ENCODE measurements at places on chromosomes 16 and 17. TPM values are rescaled to one million over a fixed set of nuclear protein-coding genes. Genes with fewer than 3 reads are reported as not detected.

- DNase-seq = no peak
Observed at GRCh38 chr16:23974223-23974622, 138.4 kb downstream of the PRKCB start.

DNA sequence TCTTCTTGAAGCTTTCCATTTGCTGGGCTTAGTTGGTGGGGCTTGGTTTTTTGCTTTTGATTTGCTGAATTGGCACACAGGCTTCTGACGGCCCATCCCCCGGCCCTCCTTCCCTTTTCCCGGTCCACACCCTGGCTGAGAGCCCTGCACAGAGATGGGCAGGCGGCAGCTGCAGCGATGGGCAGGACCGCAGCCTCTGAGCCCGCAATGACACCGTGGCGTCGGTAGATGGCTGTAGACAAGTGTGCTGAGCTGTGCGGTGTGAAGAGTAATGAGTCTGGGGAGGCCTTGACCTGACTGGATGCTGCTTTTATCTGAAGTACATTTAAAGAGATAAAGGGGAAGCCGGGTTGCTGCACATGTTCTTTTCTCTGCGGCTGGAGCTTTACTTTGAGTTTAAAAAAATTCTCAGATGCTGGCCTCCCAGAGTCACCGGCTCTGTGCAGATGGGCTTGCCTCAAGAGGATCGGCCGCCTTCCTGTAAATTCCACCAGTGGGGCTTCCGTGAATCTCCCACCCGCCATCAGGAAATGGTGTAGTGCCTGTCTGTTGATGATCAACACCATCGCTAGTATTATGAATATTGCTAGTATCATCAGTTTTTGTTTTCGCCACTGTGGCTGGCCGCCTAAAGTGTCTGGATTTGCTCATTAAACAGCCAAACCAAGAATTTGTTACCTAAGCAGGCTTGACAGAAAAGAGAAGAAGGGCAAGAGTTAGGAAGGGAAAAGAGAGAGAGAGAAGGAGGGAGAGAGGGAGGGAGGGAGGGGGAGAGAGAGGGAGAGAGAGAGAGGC is 245.6 kb upstream of the RBFOX1 start:
- DNase-seq = peak; percentile 74

DNA sequence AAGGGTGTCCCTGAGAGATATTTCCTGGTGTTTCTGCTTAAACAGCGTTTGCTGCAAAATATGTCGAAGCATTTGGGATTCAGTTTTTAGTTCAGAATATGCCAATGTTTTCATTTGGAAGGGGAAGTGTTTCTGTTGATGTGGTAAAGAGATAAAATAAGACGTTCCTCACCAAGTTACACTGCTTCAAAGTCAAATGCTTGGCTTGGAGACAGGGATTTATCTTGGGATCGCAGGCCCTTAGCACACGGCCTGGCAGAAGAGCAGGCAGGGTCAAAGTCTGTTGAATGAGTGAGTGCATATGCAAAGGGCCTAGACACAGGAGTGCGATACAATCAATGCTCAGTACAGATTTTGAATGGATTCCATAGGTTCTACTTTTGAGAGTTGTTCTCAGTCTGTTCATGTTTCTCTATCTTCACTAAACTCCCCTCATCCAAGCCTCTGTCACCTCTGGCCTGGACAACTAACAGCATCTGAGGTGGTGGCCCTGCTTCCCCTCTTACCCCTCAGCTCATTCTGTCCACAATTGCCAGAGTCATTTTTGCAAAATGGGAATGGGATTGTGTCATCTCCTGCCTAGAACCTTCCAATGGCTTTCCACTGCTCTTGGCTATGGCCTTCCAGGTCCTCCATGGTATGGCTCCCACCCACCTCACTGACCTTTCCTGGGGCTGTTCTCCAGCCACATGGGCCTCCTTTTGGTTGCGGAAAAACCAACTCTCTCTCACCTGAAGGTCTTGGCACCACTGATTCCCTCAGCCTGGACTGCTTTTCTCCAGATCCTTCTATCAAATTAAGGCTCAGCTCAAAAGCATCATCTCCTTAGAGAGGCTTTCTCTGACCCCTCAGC is 3.2 kb downstream of the DEXI start:
- no peak for DNase-seq

- DNase-seq = no peak
Observed at GRCh38 chr16:27113341-27113841, 46.7 kb downstream of the C16orf82 start.

DNA sequence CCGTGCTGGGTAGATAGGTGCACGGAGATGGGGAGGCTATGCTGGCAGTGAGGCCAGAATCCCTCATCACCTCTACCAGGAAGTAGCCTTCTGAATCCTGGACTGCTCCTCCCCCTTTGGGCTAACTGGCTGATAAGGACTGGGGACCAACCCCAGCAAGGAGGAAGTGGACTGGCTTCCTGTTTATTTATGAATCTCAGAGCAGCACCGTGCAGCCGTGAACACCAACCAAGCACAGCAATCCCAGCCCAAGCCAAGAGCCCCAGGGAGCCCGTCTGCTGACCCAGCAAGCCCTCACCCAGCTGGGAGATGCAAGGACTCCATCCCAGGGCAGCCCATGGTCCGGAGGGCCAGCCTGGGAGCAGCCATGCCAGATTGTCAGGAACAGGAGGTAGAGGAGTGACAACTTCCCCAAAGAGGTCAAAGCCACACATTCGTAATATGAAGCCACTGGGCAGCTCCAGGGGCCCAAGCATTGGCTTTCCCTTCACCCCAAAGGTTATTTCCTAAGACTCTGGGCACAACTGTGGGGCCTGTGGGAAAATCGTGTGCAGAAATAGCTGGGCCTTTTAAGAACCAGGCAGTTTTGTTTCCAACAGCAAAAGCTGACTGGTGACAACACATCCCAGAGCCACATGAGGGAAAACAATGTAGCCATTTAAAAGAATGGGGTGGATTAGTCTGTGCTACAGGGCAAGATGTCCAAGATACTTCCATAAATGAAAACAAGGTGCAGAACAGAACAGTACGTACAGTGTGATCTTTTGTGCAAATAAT is 23.9 kb downstream of the PHB1 start:
- no peak for DNase-seq

DNA sequence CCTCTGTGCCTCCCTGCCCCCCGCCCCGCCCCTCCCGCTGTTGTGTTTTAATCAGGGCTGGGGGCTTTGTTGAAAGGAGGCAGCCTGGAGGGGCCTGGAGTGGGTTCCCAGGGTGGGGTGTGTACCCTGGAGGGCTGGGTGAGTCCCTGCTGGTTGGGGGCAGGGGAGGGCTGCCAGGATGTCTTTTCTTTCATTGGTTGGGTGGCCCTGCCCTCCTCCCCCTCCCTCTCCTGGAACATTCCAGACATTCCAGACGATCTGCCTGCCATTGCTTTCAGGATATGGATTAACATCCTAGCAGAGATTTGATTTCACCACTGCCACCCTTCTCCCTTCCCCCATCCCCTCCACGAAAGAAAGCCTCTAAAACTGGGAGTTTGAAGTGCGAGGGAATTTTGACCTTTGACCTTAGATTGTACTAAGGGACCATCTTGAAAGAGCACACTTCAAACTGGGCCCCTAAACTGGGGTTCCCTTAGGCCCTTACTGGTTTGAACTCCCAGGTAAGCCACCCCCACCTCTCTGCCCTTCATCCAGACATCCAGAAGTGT is 25.3 kb downstream of the IGF2BP1 start:
- no peak for DNase-seq

GRCh38 chr17:19414396-19415280 is 3.6 kb downstream of the RNF112 start:
- DNase-seq = no peak

The PPY gene
- not detected for polyA plus RNA-seq

The FBXO39 gene
- polyA plus RNA-seq = 0.12 TPM

The NRN1L gene
- polyA plus RNA-seq = not detected

The PRPSAP2 gene
- polyA plus RNA-seq = 26.1 TPM

Measured in muscle of back (tissue), 13 donors.